ENCODE measurements at places on chromosomes 6 and 20. TPM values are rescaled to one million over a fixed set of nuclear protein-coding genes. Genes with fewer than 3 reads are reported as not detected.

Gene REM1
- polyA plus RNA-seq, result 6.6 TPM

Gene OPRL1
- polyA plus RNA-seq, result 1.1 TPM

Gene HLA-DQA1
- polyA plus RNA-seq, result 9.5 TPM

Gene BTN1A1
- polyA plus RNA-seq, result 0.25 TPM

DNA sequence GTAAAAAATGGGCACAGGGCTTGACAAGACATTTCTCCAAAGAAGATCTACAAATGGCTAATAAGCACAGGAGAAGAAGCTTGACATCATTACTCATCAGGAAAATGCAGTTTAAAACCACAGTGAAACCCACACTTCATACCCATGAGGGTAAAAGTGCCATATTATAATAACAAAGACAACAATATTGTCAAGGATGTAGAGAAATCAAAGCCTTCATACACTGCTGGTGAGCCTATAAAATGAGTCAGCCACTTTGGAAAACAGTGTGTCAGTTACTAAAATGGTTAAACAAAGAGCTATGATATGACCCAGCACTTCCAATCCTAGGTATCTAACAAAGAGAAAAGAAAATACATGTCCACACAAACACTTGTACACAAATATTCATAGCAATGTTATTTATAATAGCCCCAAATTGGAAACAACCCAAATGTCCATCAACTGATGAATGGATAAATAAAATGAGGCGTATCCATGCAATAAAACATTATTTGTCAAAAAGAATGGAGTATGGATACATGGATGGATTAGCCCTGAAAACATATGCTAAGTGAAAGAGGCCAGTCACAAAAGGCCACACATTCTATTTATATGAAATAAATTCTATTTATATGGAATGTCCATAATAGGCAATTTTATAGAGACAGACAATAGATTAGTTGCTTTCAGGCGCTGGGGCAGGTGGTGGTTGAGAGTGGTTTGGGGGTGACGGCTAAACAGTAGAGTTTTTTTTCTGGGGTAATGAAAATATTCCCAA lies 11.5 kb upstream of the IL20RA start:
- no peak for DNase-seq
